ENCODE measurements at places on chromosomes 2 and 18.

GRCh38 chr2:102473020-102473419, at the start of gene SLC9A4:
SLC9A4 (plus strand) TSS chr2:102473226; CDS start chr2:102473760, 534 bp downstream.
- DNase-seq = no peak

DNA sequence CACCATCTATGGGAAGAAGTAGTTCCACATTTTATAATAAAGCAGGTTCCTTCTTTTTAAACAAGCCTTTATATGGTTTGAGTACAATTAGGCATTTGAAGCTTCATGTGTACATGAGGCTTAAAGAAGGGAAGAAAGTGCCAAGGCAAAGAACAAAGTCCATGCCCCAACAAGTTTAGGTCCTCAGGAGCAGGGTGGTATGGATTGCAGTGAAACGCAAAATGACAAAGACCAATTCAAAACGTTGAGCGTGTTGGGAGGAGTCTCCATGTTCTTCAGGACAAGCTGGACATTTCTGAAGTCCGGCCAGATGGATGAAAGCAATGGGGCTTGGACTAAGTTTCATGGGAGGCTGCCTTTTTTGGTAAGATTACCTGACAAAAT, 78.8 kb upstream of the FZD5 start:
- no peak for DNase-seq

DNA sequence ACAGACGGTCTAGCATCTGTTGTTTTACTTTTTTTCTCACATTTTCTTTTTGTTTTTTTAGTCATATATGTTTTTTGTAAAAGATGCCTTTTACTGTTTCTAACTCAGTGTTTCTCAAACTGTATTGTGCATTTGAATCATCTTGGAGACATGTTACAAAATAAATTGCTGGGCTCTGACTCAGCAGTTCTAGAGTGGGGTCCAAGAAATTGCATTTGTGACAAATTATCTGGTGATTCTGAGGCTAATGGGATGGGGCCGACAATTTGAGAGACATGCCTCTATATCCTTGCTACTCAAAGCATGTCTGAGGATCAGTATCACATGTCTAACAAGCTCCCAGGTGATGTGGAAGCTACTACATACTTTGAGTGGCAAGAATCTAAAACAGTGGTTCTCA, 478.8 kb downstream of the PLCL1 start:
- no peak for DNase-seq

DNA sequence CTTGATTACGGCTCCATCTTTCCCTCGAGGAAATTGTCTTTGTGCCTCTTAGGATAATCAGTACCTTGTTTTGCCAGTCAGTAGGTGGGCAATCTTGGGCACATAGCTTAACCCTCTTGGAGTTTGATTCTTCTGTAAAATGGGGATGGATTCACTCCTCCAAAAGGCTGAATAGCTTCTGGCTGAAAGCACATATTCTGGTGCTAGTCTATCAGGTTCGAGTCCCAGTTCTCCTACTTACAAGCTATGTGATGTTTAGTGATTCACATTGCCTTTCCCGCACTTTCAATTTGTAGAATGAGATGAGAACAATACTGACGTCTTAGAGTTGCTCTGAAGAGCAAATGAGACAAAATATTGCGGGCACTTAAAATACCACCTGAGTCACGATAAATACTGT, 43.9 kb downstream of the ATIC start:
- no peak for DNase-seq
